NCI-H69 (cell line): ENCODE measurements at places on chromosomes 3 and 15.
A peak's percentile ranks its signal among the peaks of the same experiment; 100 is the strongest.

DNA sequence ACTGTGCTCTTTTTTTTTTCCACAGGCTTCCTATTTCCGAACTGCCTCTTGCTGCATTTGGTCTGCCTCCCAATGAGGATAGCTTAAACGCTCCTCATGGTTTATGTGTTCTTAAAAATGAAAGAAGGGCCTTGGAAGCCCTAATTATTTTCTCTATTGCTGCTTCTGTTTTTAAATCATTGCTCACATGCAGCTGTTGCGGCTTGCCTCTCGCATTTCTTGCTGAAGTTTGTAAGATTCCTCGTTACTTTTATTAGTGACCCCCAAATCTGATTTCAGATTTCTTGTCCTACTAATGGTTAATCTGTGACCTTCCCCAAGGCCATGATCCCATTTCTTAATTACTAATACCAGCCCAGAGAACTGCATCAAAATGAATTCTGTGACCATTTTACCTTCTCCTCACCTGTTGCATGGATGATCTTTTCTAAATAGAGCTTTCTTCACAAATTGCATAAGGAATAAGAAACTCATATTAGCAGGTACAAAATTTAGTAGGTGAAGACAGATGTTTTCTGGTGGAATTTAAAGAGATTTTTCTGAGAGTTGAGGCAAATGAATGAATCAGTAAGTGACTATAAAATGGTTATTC lies 1.8 kb downstream of the UBE2E1 start:
- DNase-seq = no peak

GRCh38 chr15:51908316-51908715 lies 63.3 kb downstream of the LEO1 start:
- DNase-seq = peak; percentile 11

DNA sequence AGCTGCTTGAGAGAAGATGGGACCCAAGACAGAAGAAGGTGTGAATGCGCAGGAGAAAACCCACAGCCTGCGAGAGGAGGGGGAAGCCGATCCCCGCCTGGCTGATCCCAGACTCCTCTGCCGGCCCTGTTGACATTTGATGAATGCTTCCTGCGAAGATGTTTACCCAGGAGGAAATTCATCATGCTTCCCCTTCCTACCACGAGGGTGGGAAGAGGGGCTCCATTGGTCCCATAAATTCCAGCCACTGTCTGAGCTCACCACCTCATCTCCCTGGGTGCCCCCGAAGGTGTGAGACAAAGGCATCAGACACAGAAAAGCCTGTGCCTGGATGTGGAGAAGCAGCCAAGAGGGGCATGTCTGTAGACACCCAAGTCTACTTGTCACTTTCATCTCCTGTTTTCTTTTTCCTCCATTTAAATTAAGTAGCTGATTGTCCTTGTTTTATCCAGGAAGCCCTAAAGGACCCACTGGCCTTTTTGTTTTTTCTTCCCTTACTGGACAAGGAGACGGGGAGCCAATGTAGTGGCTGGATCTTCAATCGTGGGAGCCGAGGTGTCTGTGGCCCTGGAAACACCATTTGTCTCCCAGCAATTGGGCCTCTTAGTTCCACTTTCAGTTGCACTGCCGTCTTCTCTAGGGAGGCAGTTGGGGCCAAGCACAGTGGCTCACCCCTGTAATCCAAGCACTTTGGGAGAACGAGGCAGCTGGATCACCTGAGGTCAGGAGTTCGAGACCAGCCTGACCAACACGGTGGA lies 95.3 kb upstream of the HES1 start:
- DNase-seq = peak; percentile 23

GRCh38 chr3:164408326-164408725 lies 670.0 kb downstream of the SI start:
- no peak for DNase-seq

GRCh38 chr15:79047676-79048439 lies 42.7 kb downstream of the RASGRF1 start:
- DNase-seq = no peak

GRCh38 chr3:122310361-122310760 lies 14.7 kb upstream of the CSTA start:
- DNase-seq = peak; percentile 5

DNA sequence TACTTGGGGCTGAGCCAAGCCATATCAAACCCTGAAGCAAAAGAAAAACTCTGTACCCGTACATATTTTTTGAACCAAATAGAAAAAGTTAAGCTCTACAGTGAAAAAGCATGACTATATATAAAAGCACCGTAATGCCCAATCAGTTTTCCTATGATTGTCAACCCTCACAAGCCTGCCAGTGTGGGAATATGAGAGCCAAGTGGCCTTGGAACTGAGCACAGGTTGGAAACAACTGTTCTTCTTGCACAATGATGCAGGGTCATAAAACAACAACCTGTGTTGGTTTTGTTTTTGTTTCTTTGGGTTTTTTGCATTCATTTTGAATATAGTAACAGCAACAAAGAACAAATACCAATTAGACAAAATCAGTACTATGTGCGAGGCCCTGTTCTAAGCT lies 3.5 kb upstream of the ERC2 start:
- no peak for DNase-seq

DNA sequence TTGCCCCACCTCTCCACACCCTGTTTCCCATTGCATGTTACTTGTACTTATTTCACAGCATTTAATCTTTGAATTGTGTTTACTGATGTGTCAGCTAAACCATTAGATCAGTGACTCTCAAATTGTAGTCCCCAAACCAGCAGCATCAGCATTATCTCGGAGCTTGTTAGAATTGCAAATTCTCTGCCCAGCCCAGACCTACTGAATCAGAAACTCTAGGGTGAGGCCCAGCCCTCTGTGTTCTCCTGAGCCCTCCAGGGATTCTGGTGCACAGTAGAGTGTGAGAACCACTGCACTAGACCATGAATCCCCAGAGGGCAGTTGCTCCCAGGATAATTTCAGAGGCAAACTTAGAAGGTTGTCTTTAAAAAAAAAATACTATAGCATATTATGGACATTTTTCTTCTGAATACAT lies 13.0 kb downstream of the PLD1 start:
- peak; percentile 49 for DNase-seq

DNA sequence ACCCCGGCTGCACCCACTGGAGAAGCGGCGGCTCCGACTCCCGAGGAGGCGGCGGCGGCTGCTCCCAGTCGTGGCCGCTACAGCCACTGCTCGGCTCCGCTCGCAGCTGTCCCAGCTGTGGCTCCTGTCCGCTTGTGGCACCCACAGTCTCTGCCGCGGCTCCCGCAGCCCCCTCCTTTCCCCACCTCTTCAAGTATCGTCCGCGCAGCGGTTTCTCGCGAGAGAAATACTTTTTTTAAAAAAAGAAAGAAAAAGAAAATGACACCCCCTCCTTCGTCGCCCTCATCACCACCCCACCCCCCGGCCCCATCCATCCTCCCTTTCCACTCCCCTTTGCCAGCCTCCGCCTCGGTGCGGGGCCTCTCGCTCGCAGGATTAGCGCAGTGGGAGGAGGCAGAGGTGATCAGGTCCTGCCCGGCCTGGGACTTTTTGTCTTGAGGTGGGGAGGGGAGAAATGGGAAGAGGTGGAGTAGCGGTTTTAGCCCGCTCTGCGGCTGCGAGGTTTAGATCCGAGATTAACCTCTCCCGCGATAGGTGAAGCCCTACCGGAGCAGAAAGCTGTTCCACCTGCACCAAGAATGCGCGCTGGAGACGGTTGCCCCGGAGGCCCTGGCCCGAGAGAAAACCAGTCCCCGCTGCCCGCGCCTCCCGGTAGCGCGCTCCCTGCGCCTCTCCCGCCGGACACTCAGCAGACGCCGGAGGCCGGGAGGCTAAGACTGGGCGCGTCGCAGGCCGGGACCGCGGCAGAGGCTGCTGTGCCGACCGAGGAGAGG lies at the start of gene FBN1:
Gene FBN1 (minus strand): TSS at position 152 of the 773 bp plus-strand sequence. CDS start 940 bp downstream, outside the sequence.
- peak; percentile 61 for DNase-seq

- no peak for DNase-seq
Observed at GRCh38 chr3:125054449-125055329, 1.1 kb downstream of the HEG1 start.

DNA sequence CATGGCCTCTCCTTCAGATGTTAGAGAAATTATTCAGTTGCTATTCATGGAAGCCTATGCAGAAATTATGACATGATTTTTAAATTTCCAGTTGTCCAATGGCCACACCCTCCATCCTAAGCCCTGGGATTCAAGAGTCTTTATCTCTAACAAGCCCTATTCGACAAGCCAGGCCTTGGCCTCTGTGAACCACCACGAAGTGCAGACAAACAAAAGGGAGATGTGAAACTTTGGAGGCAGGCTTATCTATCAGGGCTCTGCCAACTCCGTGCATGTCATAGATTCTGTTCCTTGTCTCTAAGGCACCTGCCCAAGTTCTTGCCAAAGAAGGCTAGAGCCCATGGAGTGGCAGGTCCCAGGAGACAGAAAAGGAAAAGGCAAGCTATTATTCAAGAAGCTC lies 212.4 kb upstream of the ADAMTS9 start:
- no peak for DNase-seq

DNA sequence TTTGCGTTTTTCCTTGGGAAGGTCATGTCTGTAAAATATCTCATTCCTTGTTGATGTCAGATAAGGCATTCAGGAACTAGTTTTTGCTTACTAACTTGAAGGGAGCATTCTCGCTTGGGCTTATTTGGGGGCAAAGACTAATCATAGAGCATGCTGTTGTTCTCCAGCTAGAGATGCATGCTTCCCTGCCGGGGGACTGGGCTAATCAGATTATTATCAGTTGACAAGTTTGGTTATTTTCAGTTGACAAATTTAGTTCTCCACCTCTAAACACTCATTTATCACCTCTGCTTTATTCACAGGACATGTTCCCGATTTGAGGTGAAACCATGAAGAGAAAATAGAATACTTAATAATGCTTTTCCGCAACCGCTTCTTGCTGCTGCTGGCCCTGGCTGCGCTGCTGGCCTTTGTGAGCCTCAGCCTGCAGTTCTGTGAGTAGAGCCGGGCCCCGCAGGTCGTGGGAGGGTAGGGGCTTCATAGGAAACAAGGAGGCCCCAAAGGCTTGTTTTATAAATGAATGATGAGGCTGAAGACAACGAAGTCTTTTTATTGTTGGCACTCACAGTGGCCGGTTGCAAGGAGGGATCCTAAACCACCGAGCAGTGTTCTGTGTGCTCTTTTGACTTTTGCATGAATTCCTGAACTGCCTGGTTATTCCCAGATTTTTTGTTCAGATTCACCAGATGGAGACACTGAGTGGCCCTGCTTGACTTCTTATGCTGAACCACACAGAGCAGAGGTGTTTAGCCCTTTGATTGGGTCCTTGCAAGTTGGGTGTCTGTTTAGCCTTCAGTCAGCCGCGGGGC lies 28.4 kb downstream of the PXYLP1 start:
- DNase-seq = no peak
